ENCODE measurements at places on chromosomes 13 and 19. TPM values are rescaled to one million over a fixed set of nuclear protein-coding genes. Genes with fewer than 3 reads are reported as not detected.

Gene KLK11
- 2.6 TPM for total RNA-seq

Gene HS6ST3
- 0.35 TPM for total RNA-seq

Gene PRR12
- total RNA-seq, result 15.9 TPM

Gene CDKN2D
- total RNA-seq, result 6.6 TPM

DNA sequence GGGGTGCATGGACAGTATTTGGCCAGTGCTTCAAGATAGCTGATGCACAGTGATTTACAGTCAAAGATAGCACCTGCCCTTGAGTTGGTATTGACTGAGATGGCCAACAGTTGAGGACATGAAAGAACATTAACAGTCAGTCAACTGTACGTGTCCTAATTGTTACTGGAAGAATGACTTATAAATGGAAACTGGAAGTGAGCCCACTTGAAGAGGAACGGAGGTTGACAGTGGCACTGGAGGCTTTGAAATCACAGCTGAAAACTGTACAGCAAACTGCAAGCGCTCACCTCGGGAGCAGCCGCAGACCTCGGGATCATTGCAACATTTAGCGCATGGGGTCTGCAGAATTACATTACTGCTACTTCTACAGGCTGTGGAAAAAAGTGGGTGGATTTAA, 77.1 kb downstream of the GGACT start:
- DNase-seq, result no peak

DNA sequence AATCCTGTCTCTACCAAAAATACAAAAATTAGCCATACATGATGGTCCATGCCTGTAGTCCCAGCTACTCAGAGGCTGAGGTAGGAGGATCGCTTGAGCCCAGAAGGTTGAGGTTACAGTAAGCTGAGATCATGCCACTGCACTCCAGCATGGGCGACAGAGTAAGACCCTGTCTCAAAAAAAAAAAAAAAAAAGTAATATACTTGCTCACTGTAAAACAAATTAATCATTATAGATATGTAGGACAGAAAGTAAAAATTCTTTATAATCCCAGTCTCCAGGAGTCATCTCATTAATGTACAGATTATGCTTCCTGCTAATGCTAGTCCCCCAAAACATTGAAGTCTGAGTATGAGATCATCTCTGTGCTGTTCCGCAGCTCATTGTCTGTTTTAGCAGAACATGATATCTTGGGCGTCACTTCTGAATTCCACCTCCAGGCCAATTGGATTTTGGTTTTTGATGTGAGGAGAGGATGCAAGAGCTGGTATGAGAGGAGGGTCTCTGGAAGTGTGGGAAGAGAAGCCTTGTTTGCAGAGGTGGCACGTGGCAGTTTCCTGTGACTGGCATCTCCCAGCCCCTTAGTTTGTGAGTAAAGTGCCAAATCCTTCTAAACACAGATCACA, 75.4 kb upstream of the NPAS1 start:
- no peak for DNase-seq

- no peak for DNase-seq
Observed at GRCh38 chr19:17807731-17808316, 12.9 kb downstream of the B3GNT3 start.

DNA sequence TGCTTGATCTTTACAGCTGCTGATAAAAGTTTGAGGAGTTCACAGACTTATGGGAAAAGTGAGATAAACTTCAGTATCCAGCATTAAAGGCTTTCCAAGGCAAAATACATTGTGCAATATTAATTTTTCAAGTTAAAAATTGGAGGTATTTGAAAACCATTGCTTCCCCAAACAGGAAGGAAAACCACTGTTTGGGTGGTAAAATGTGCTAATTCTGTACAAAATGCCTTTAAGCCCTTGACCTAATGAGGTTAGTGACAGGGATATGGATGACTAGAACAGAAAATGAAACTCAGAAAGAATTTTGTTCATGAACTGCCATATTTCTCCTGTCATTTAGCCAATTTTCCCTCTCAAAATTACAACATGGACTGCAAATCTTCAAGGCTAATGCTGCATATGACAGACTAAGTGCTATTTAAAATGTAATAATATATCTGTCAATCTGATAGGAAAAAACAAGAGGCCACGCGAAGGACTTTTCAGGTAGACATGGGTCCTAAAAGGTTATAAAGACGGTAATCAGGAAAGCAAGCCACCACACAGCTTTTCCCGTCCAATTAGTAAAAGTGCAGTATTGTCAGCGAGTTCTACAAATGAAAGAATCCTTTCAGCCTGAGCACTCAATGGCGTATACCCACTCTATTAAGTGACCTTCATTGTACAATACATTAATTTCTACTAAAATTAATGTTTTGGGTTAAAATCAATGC, 212.8 kb downstream of the ENOX1 start:
- DNase-seq, result no peak

DNA sequence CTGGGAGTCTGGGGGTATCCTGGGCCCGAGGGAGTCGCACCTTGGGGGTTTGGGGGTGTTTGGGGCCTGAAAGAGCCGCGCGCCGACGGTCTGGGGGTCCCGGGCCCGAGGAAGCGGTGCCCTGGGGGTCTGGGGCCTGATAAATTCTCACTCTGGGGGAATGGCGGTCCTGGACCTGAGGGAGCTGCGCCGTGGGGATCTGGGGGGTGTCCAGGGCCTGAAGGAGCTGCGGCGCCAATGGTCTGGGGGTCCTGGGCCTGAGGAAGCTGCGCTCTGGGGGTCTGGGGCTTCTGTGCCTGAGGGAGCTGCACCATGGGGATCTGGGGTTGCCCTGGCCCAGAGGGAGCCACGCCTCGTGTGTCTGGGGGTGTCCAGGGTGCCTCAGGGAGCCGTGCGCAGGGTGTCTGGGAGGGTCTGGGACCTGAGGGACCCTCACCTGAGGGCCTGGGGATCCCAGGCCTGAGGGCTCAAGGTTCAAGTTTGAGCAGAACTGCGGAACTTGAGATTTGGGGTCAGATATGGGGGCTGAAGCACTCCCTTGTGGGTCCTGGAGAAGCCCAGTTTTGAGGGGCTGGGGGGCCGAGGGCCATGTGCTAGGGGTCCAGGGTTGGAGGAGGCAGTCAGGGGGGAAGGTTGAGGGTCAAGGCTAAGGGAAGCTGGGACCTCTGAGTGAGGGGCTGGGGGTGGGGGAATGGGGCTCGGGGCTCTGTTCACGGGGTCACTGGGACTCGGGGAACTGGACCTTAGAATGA, 1.1 kb downstream of the HDGFL2 start:
- DNase-seq, result no peak

GRCh38 chr13:55439450-55439849, 1701.3 kb upstream of the PRR20A start:
- DNase-seq, result no peak

- DNase-seq, result no peak
Observed at GRCh38 chr13:101065329-101065728, 351.0 kb downstream of the NALCN start.

DNA sequence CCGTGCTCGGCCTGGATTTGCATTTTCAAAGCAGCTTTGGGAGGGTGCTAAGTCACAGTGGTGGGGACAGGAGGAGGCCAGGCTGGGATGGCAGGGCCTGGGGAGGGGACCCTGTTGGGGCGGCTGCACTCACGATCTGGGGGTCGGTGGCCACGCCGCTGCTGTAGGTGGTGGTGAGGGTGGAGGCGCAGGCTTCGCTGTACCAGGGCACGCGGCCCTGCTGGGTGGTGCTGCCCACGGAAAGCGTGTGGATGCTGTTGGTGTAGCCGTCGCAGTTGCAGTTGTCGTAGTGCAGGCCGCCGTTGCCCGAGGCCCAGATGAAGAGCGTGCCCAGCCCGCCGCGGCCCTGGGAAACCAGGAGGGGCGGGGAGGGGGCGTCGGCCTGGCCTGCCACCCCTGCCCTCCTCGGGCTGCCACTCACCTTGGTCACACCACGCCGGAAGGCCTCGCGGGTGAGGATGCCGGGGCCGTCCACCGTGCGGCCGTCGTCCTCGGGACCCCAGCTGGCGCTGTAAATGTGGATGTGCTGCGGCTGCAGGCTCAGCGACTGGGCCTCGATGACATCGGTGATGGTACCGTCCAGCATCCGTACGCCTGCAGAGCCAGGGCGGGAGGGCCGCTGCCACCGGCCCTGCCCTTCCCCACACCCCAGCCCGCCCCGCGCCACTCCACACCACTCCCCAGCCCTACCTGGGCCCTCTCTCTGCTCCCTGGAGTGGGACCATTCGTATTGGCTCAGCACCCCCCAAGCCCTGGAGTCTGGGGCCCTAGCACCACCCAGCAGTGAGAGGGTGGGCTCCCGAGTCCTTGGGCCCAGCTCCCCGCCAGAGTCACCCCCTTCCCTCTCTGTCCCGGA, 3.2 kb downstream of the PCSK4 start:
- DNase-seq, result no peak

DNA sequence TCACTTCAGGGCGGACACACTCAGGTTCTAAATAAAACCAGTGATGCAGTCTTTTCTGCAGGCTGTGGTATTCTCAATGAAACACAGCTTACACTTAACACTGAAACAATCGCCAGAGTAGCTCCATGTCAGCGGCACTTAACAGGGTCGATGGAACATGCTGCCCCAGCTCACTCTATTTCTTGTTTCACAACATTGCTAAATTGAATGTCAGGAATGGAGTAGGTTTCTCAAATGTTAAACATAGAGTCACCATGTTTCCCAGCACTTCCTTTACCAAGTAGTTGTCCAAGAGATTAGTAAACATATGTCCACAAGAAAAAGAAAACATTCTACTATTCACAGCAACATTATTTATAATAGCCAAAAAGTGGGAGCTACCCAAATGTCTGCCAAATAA, 306.9 kb downstream of the SLITRK6 start:
- DNase-seq, result no peak

All from left cardiac atrium (tissue), 4 donors.